ENCODE measurements at places on chromosomes 11 and 22. TPM values are rescaled to one million over a fixed set of nuclear protein-coding genes. Genes with fewer than 3 reads are reported as not detected.

The TRIM21 gene
- 25.2 TPM for total RNA-seq

The NPAS4 gene
- total RNA-seq = not detected

The YPEL4 gene
- 1.2 TPM for total RNA-seq

The KCNJ11 gene
- total RNA-seq = 2.1 TPM

The EMID1 gene
- 1.2 TPM for total RNA-seq

The MIAT gene
- 2.2 TPM for total RNA-seq

GRCh38 chr11:12455938-12456337, 78.6 kb downstream of the PARVA start:
- no peak for DNase-seq

DNA sequence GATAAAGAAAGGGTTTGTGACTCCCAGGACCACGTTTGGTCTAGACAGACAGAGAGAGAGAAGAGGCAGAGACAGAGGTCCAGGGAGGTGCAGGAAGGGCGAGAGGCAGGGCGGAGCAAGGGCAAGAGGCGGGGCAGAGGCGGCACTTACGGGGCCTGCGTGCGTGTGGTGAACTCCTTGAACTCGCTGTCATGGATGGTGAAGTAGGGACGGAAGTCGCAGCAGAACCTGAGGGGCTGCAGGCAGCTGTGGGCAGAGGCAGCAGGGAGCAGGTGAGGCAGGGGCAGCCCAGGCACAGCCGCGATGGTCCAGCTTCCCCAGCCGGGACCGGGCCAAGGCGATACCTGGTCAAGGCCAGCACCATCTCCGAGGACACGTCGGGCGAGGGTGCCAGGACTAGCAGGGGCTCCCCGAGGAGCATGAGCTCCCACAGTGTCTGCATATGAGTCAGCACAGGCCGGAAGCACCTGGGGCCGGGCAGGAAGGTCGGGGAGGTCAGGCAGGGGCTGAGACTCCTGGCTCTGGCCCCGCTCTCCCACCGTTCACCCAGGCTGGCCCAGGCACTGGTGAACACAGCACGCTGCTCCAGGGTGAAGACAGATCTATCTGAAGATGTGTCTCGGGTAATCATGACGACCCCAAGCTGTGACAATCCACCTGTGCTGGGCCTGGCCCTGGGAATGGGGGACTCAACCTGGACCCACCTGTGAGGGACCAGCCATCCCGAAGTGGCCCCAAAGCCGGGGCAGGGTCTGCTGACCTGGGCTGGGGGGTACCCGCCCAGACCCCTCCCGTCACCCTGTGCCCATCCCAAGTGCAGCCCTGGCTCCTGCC, 7.2 kb upstream of the PLXNB2 start:
- peak; percentile 85 for DNase-seq

DNA sequence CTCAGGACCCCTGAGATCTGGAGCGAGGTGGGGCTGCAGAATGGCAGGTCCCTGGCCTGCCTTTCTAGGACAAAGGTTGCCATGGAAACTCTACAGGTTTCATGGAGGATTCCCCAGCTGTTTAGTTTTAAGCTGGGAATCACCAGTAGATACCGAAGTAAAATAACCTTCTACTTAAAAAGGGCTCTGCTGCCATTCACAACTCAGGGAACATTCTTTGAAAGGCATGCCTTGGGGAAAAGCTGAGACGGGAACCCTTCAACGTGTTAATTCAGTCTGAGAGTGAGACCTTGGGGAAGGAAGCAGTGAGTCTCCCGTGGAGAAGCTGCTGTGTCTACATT, 493.3 kb downstream of the BRD1 start:
- DNase-seq = no peak

DNA sequence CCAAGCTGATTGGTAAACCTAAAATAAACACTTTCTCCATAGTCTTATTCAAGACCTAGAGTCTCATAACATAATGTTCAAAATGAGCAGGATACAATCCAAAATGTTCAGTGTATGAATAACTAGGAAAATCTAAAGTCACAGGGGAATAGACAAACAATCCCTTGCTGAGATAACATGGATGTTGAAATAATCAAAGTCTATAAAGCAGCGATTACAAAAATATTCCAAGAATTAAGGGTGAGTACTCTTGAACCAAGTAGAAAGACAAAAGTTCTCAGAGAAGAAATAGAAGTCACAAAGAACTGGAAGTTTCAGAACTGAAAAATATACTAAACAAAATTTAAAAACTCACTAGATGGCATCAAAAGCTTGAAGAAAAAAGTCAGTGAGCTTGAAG, 561.0 kb downstream of the INSC start:
- DNase-seq = no peak

- no peak for DNase-seq
These were observed 509.4 kb upstream of the RAG2 start for GRCh38 chr11:37107415-37107814.

- no peak for DNase-seq
These were observed 760.3 kb downstream of the CNTN5 start for GRCh38 chr11:99781074-99781473.

DNA sequence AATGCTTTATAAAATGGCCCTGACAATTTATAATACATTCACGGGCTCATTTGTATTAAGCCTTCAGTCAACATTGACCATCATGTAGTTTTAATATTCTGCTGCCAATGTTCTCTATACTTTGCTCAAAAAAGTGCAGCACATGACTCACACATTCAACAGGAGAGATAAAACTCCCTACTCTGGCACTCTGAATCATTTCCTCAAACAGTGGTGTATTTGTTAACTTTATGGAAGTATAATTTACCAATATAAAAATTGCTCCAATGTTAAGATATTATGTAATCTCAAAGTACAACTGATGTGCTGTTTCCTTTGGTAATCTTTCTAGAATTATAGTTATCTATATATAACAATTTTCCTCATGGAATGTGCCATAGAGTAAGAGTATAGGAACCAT, 39.9 kb downstream of the MAML2 start:
- DNase-seq = no peak

GRCh38 chr22:32309585-32310251, 47.9 kb upstream of the RFPL3 start:
- no peak for DNase-seq

- peak; percentile 65 for DNase-seq
These were observed 486 bp downstream of the STIM1 start for GRCh38 chr11:3855808-3856491.

DNA sequence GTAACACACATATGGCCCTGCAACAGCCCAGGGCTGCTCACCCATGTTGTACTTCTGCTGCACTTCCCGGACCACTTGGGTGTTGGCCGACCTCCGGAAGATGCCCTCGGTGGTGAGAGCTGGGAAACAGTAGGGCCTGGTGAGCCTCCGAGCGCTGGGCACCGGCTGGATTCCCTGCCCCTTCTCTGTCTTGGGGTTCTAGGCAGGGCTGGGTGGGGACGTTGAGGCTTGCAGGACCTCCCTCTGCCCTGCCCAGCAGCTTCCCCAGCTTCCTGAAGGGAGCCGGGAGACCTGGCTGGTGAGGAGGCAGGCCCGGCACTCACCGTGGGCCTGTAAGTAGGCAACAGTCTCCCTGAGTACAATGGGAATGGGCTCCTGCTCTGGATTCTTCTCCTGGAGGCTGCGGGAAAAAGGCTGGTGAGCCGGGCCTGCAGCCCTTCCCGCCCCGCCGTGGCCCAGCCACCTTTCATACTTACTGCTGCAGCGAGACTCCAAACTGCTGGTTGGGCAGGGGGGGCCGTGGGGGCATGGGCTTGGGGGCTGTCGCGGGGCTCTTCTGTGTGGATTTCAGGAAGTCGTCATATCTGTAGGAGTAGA, 20.2 kb downstream of the ARHGAP1 start:
- DNase-seq = no peak

GRCh38 chr11:47160753-47161133, 15.9 kb downstream of the ARFGAP2 start:
- no peak for DNase-seq

- DNase-seq = peak; percentile 92
These were observed at the start of gene MACROD1 for GRCh38 chr11:64165842-64166635. TSS of gene MACROD1 (minus strand) at chr11:64166113. CDS start at chr11:64165994, 119 bp downstream.

DNA sequence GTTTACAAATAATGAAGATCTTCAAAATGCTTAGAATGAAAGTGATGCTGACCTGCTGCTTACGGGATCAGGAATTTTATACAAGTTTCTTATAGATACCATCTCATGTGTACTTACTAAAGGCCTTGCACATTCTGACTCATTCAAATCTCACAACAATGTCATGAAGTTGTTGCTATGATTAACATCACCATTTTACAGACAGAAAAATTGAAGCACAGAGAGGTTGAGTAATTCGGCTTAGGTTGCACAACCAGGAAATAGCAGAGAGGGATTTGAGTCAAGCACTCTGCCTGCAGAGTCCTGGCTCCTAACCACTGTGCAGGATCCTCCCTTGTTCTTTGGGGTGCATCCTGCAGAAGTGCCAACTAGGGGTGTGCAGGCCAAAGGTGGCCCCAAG, 471.9 kb downstream of the MIAT start:
- DNase-seq = no peak

- DNase-seq = no peak
These were observed 221.8 kb downstream of the DDX10 start for GRCh38 chr11:108886660-108887009.

DNA sequence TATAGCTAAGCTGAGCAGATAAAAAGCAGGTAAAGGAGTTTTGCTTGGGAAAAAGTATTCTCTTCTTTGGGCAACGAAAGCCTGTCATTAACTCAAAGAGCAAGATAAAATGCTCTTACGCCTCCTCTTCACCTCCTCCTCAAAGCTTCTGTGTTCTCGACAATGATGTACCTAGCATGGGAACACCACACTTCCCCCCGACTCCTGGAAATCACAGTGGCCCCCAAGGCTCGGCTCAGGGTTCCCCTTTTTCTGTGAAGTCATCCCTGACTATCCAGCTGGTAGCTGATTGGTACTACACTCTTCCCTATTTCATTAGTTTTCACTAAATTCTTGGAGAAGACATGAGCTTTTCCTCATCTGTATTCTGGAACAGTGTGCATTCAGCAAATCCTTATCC, 336.1 kb downstream of the LARGE1 start:
- DNase-seq = no peak

- DNase-seq = no peak
These were observed 74.2 kb downstream of the KIRREL3 start for GRCh38 chr11:126926376-126926791.

- DNase-seq = no peak
These were observed 98.1 kb downstream of the TENM4 start for GRCh38 chr11:79342686-79343085.

DNA sequence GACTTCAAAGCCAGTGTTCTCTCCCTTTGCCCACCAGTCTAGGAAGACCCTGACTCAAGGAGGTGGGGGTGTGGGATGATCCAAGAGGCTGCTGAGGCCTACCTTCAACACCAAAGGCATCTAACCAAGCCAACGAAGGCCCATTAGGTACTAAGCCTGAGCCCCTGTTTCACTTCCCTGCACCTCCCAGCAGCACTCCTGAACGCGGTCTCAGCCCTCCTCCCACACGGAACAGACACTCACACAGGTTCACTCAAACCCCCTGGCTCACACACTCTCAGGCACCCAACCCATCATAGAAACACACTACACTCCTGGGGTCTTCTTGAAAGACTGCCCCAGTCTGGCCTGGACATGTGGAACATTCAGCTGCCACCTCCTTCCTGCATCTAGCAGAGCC, 40.7 kb downstream of the SLC22A12 start:
- DNase-seq = no peak

- no peak for DNase-seq
These were observed 4.1 kb upstream of the SORL1 start for GRCh38 chr11:121448011-121448410.

GRCh38 chr11:44793350-44794090, 66.8 kb downstream of the TSPAN18 start:
- no peak for DNase-seq

- no peak for DNase-seq
These were observed 6.6 kb upstream of the TEAD1 start for GRCh38 chr11:12667646-12668045.

DNA sequence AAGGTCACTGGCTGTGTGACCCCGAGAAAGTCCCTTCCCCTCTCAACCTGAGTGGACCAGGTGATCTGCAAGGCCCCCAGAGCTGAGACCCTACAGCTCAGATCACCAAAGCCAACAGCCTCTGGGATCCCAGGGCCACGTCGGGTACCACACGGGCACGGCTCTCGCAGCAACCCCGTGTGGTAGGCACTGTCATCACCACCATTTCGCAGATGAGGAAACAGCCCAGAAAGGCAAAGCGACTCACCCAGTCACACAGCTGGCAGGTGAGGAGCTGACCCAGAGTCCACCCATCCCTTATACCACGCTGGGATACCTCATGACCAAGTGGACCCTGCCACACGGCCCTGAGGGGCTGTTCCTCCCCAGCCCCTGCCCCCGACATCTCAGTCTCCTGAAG, 2.8 kb downstream of the ATP5MGL start:
- no peak for DNase-seq

DNA sequence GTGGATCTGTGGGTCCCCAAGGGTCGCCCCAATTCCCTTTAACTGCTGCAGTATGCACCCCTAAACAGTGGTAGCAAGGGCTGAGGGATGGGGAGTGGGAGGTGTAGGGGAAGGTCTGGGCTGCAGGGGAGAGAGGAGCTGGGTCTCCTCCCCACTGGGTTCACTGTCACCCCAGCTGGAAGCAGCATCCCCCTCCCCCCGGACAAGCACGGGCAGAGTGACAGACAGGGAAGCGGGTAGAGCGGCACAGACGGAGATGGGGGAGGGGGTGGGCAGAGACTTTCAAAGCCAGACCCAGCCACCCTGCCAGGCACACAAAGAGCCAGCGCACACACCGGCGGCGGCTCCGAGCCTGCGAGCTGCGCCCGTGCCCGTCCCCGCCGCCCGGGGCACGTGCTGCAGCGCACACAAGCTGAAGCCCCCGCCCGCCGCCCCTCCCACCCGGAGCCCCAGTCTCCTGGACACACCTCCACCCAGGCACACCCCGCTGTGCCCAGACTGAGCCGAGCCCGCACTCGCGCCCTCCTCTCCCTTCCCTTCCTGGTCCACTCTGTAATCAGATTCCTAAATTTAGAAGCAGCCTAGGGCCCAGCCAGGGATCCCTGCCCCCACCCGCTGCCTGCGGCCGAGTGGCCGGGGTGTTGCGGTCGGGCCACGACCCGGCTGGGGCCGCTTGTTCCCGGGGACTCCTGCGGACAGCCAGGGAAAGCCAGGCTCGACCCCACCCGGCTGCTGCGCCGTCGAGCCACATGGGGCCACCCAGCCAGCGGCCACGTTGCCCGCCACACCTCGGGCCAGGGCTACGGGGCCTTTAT, 935 bp upstream of the RCOR2 start:
- DNase-seq = peak; percentile 77

DNA sequence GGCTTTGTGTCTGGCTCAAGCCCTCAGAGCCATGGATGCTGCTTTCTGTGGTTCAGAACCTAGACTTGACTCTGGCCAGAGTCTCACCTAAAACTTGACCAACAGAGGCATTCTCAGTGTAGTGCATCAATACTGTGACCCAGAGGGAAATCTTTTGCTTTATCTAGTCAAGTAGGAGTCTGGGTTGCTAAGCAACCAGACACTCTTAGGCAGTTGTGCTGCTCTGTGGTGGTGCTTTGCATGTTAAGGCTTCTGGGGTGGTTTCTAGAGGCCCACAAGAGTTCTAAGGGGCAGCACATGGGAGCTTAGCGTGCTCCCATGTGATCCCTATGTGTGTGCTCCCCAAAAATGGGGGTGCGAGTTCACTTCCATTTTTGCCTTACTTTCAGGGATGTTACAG, 224.6 kb upstream of the PLET1 start:
- DNase-seq = no peak

Measured in left colon (tissue), 2 donors.